ENCODE measurements at places on chromosomes 4 and X.

GRCh38 chr4:110046588-110047049 lies 133.9 kb downstream of the EGF start:
- DNase-seq = no peak

GRCh38 chr4:94014484-94015136 lies 186.1 kb downstream of the ATOH1 start:
- no peak for DNase-seq

DNA sequence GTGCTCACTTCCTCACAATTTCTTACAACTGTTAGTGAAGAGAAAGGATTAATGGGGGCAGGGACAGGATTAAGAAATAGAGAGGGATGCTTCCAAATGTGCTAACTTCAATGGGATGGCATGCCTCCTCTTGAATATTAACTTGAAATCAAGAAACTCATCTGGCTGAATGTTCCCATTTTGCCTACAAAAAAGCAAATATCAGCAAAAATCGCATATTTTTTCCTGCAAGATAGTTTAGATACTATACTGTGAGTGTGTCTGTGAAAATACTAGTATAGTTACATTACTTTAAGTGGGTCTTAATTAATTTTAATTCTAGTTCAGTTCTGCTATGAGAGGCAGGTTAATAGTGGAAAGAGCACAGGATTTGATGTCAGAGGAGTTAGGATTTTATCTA lies 4.9 kb downstream of the PAICS start:
- DNase-seq = no peak

- no peak for DNase-seq
These were observed 53.8 kb upstream of the CLCN4 start for GRCh38 chrX:10103023-10103422.

DNA sequence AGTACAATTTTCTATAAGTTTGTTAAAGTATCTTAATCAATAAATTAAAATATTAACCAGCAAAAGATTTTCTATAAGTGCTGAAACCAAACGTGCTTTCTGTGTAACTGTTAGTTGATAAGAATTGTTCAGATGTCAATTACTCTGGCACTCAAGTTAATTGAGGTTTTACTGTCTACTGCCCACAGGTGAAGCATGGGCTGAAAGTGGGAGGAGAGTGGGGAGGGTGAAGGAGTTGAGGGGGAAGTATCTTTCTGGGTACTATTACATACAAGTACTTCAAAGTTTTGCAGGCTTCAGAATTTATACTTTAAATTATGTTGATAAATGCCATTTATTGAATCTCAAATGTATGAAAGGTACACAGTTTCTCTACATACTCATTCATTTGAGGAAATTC lies 19.1 kb upstream of the CXCL3 start:
- DNase-seq = no peak

- no peak for DNase-seq
These were observed 5.4 kb downstream of the GABRQ start for GRCh38 chrX:152642931-152643564.

- no peak for DNase-seq
These were observed 78.3 kb downstream of the LARP7 start for GRCh38 chr4:112714922-112715901.

- DNase-seq = no peak
These were observed 93.9 kb downstream of the NXF2B start for GRCh38 chrX:102345916-102346315.

DNA sequence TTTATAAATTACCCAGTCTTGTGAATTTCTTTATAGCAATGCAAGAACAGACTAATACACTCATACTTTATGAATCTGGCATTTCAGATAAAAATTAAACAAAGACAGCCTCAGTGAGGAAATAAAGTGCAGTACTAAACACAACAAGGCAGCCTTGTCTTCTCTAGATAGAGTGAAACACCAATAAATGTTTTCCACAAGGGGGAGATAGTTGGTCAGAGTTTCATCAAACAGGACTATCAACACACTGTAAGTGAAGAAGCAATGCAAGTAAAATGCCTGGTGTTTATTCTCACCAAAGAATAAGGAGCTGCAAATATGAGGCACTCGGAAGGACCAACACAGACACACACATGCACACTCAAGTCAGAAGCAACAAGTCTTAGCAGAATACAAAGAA lies 62.8 kb downstream of the FAM9B start:
- DNase-seq = peak; percentile 9

DNA sequence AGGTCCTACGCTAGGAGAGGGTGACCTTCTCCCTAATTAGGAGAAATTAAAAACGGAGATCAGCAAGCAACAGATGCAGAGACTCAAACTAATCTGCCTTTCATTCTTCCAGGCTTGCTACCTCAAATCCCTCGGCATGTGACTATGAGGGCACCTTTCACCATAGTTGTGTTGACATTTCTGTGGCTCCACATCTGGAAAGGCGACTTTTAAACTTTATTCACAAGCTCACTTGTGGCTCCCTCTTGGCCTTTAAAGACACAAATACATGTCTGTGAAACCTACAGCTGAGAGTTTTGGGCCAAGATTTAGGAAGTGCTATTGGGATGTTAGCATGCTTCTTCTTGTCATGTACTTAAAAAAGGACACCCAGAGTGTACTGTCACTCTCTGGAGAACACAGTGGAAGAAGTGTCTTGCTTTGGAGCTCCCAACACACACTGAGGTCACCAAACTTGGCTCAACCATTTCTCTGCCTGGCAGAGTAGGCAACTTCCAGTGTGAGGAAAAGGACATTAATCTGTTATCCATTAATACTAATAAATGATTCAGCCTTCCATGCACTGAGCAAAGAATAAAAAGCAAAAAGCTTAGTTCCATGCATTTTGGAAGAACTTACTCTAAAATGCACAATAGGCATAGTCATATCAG lies 60.1 kb downstream of the LDB2 start:
- no peak for DNase-seq

DNA sequence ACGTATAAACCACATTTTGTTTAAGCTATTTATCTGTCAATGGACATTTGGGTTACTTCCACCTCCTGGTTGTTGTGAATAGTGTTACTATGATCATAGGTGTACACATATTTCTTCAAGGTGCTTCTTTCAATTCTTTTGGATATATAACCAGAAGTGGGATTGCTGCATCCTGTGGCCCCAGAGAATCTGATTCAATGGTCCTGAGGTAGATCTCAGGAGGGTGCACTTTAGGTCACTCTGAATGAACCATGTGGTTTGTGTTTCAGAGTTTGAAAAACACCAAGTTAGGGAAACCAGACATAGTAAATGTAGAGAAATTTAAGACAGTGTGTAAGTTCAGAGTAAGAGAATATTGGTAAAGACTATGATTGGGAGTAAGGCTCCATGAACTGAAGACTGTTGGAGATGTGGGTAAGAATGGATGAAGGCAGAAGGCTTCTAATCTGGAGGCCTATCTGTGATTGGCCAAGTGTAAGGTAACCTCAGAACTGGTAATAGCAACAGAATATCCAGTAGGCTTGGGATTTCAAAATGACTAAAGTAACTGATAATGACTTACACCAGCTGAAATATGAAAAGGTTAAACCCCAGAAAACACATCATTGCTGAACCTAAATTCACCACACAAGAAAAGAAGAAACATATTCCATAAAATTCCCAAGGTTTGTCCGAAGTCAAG lies 236.9 kb downstream of the CAMK2D start:
- DNase-seq = no peak

- DNase-seq = no peak
These were observed 37.9 kb upstream of the MXD4 start for GRCh38 chr4:2299794-2300193.

DNA sequence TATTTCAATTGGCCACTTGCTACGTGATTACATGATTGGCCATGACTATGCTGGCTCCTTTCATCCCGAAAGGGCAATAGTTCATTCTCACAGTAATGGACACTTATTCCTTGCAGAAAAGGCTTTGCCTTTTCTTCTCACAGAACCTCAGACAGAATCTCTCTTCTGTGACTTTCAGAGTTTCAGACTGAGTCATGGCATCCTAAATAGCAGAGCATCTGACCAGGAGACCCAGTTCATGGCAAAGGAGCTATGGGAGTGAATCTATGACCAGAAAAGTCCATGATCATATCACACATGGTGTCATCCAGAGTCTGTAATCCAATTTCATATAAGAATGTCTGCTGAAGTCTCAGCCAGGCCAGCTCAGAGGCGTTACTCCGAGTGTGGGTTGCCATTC lies 263.3 kb upstream of the CLNK start:
- no peak for DNase-seq

- DNase-seq = no peak
These were observed 271.4 kb downstream of the KCNIP4 start for GRCh38 chr4:21677173-21677572.
